EH (cell line): ENCODE measurements at places on chromosomes 6 and 20.

GRCh38 chr6:131023834-131024504 is 39.1 kb downstream of the EPB41L2 start:
- DNase-seq: peak; percentile 55

DNA sequence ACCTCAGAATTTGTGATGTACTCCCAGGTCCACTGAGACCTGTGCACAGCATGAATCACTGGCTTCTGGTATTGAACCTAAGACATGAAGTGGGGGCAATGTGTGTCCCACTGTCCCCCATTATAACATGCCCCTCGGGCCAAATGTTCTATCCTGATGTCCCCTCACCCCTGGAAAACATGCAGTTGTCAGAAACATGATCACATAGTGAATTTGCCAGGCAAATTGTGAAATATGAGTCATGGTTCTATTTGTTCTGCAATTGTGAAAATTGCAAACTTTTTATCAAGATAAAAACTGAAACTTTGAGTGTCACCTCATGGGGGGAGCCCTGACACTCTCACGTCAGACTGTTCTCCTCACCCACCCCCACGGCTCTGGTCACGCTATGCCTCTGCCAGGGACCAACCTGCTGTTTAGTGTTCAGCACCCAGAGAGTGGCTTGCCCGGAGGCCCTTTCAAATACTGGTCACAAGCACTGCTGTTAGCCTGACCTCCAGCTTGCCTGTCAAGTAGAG is 305.3 kb downstream of the CLIC5 start:
- DNase-seq: peak; percentile 25

GRCh38 chr20:1402149-1402548 is 9.3 kb upstream of the FKBP1A start:
- peak; percentile 79 for DNase-seq

DNA sequence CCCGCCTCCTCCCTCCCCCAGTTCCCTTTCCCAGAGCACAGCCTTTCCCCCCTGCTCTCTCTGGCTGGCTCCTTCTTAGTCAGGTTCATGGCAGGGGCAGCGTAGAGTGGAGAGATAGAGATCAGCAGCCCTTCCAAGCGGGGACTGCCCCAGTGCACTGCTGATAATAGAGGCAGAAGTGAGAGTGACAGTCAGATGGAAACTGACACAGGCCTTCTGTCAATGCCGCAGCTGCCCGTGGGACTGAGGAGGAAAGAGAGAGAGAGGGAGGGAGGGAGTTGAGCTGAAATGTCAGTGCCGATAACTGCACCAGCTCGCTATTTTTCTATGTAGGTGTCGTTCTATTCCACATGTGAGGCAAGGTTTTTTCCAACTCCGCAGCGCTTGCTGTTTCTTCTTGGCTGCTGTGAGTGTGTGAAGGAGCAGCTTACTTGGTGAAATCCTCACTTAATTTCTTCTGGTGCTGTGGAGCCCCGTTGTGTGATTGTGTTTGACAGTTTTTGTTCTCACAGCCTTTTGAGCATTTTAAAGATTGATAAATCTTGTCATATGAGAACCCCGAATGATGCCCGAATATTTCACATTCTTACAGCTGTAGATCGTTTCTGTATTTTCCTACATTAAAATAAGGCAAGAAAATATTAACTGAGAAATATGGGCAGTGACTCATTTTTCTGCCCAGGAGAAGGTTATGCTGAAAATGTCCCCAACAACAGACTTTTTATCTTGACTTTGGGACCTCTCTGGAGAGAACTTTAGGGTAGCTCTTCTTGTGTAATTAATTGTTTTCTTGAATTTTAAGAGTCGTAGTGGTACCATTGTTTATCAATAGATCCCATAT is 386.4 kb upstream of the MMS22L start:
- no peak for DNase-seq

GRCh38 chr6:3987053-3987452 is 91.9 kb downstream of the FAM217A start:
- peak; percentile 88 for DNase-seq

GRCh38 chr20:51399006-51399890 is 143.3 kb downstream of the NFATC2 start:
- no peak for DNase-seq

DNA sequence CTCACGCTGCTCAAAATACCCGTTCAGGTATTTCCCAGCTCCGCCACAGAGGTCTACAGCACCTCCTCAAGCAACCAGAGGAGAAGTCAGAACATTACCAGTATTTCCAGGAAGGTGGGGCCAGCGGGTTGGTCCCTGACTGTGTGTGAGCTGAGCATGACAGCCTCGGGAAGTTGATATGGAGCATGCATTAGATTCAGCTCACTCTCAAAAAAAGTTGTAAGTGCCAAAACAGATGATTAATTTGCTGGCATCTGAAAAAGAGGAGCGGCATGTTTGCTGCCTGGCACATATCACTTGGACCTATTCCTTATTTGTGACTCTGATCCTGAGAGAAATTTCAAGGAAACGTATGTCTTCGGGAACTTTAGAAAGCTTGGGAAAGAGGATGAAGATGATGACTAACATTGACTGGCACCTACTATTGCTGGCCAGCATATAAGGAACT is 32.3 kb downstream of the ELOVL2 start:
- DNase-seq: no peak

- DNase-seq: peak; percentile 68
Measured at GRCh38 chr6:139965393-139965792, 590.9 kb upstream of the CITED2 start.

DNA sequence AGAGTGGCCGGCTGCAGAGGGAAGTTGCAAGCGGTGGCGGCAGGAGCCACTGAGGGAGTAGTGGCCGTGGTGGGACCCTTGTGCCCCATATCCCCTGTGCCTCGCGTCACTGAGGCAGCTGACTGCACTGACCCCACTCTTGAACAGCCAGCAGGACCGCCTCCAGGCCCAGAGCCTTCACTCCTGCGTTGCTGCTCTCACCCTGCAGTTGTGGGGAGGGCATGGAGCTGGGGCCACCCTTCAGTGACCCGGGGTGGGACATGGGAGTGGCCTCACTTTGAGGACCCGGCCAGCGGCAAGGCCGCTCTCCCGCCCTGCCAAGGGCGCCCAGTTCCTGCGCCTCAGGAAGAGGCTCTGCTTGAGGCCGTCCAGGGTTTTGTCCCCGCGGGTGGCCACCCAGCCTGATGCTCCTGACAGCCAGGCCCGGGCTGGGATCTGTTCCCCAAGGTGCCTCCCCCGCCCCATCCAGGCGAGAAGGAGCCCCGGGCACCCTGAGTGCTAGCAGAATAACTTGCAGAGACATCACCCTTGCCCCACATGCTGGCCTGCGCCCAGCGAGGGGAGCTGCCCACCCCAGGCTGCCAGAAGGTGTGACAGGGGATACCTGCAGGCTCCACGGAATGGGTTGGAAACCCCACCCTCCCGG is 44.4 kb downstream of the HLA-DRA start:
- no peak for DNase-seq

DNA sequence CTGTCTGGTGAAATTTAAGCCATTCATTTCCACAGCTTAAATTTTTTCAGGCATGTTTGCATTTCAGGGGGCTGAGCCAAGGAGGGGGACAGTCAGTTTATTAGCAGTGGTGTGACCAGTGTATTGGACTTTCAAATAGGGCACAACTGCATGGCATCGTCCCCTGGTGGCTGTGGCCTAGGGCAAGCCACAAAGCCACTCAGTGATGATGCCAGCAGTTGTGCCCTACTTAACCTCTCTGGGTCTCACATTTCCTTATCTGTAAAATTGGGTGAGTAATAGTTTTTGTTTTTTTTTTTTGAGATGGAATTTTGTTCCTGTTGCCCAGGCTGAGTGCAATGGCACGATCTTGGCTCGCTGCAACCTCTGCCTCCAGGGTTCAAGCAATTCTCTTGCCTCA is 48.0 kb downstream of the CDC5L start:
- DNase-seq: no peak
